ENCODE measurements at places on chromosomes 3 and 15.

GRCh38 chr15:58724466-58724865 lies 25.0 kb downstream of the ADAM10 start:
- peak; percentile 50 for DNase-seq

GRCh38 chr15:86810329-86810728 lies 730.7 kb downstream of the AGBL1 start:
- no peak for DNase-seq

- DNase-seq, result no peak
These were observed 1002.4 kb upstream of the CADM2 start for GRCh38 chr3:83956431-83956830.

DNA sequence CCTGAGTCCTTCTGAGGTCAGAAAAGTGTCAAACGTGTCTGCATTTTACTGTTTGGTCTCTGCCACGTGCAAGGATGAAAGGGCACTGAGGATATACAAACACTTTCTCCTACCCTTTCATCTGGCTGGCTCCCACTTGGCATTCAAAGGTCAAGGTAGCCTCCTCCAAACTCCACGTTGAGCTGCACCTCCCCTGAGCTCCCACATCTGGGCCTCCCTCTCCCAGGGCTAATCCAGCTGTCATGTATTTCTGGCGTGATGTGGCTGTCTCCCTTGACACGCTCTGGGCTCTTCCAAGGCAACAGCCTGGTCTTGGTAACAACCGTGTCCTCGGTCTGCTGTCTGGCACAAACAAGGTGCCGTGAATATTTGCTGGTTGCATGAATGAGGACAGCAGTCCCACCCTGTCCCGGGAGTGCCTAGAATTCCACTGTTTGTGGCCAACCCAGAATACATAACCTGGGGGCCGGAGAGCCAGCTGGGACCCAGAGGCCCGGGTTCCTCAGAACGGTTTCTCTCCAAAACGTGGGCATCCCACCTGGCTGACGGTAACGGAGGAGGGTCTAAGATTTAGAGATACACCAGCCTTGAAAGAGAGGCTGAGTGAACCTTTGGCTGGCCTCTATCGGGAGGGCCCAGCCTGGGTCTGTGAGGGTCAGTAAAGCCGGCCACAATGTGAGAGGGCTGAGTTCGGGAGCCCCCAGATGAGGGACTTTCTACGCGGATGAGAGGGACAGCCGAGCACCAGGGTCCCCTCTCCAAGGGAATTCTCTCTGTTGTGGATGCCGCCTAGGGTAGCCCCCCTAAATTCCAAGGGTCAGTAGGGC lies 767 bp downstream of the GLT8D1 start:
- peak; percentile 40 for DNase-seq

DNA sequence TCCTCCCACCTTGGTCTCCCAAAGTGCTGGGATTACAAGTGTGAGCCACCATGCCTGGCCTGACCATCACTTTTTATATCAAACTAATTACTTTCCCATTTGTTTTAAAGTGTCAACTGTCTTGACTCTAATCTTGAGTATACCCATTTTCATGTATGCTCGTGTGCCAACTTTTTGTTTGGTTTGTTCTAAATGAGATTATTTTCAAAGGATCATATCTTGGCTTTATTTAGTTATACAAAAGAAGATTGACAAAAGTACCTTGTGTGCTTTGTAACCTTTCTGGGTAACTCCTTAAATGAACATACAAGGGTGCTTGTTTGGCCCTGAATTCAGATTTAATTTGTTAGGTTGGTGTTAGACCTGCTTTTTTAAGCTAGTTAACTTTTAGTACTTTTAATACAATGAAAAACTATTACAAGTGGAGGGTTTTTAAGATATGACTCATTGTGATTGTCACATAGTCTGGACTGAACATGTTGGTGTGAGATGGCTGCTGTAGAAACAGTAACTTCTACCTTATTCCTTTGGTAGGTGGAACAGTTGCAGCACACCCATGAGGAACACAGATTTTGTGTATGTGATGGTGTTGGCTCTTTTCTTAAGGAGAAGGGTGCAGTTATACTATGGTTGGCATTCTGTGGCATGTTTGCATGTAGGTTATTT lies 10.7 kb downstream of the KIF23 start:
- DNase-seq, result no peak

- no peak for DNase-seq
These were observed 141.3 kb upstream of the DPPA4 start for GRCh38 chr3:109478614-109479013.

DNA sequence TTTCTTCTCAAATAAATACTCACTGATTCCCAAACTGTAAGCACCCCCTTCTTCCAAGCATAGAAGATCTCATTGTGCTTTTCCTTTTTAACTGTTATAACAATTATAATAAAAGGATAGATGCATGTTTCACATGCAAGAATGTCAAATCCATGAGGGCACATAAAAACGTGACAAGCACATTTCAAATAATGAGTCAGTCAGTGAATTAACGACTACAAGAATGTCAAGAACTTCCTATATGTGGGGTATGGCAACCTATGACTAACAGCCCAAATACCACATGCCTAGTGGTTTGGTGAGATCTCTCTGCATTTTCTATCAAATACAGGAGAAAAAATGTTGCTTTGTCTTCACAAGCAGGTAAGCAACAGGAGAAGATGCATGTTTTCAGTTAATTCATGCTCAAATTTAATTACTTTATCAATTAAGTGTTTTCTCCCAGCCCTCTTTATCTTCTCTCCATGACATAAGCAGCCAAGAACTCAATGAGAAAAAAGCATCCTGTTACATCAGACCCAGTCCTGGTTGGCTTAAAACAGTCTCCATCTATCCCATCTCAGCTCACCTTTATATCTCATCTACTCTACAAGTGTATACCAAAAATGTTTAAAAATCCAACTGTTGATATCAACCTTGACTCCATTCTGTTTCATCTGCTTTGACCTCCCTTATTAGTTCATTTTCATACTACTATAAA lies 181.5 kb upstream of the LMCD1 start:
- peak; percentile 17 for DNase-seq

- DNase-seq, result no peak
These were observed 10.3 kb downstream of the SPINT1 start for GRCh38 chr15:40854161-40854560.

GRCh38 chr3:29949940-29950616 lies 656.3 kb upstream of the TGFBR2 start:
- DNase-seq, result no peak

- DNase-seq, result no peak
These were observed 177.9 kb upstream of the DPH6 start for GRCh38 chr15:35723852-35724251.

DNA sequence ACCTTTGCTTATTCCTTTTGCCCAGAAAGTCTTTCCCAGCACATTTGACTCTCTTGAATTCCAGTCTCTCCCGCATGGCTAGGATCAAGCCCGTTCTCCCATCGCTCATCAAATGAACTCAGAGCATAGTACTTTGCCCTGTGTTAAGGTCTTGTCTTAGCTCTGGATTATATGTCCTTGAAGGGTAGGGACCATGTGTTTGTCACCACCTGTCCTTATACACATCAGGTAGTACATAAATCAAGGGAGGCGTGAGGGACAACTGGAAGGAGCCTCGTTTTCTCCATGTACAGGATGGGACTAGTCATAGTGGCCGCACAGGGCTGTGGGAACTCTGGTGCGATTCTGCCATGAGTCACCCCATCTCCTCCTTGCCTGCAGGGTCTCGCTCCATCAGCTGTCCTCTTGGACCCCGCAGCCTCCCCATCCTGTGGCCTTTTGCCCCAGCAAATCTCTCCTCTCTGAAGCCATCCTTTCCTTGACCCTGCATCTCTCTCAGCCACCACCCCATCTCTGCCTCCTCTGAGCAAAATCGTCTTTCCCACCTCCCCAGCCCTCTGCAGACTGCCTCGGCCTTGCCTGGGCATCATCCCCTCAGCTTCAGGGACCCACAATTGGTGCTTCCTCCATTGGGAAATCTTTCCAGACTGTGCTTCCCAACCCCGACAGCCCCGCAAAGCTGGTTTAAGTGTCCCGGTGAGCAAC lies 33.4 kb upstream of the RAB6B start:
- no peak for DNase-seq

DNA sequence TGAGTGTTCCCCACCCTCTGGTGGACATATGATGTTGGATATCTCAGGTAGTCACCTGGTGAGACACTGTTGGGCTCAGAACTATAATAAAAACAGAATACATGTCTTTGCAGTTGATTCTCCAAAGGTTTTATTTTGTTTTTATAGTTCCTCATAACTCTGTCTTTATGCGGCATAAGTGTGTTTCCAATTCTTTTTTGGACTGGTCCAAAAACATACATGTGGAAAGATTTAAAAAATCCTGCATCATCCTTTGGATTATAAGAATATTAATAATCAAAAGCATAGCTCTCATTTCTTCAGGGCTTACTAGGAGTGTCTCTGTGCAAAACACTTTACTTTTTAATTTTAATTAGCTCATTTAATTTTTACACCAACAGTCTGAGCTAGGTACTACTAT lies 71.0 kb upstream of the ANKRD34C start:
- DNase-seq, result no peak

GRCh38 chr3:105843994-105844393 lies 24.8 kb downstream of the CBLB start:
- no peak for DNase-seq

DNA sequence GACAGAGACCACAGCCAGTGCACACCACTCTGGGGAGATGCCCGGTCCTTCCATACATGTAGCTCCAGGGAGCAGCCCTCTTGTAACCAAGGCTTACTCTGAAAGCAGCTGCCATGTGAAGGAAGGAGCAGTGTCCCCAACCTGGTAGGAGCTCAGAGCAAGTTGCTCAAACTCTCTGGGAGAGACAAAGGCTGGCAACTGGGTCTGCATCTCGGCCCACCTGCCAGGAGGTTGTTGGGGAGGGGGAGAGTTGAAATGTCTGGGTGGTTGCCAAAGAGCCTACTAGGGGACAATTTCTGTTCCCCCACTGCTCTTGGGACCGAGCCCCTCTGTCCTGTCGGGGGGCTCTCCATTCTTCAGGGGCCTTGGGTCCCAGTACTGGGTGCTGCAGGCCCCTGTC lies 309.9 kb downstream of the TLE3 start:
- no peak for DNase-seq

DNA sequence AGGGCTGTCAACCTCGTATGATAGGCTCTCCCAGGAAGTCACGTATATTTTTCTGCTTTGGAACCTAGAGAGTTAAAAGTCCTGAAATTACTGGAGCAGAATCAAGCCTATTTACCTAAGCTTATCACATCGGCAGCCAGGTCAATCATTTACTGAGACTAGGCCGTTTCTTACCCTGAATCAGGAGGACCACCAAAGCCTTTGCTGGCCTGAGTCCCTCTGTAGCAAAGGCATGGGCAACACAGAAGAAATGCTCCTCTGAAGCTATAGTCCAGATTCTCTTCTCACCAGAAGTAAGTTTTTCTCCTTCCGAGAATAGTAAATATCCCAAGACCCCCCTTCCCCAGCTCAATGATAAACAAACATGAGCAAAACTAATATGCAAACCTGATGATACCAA lies 125.9 kb upstream of the PHLDB2 start:
- DNase-seq, result no peak

- no peak for DNase-seq
These were observed 12.6 kb upstream of the INSYN1 start for GRCh38 chr15:73765778-73766177.

- no peak for DNase-seq
These were observed 61.9 kb downstream of the NSMCE3 start for GRCh38 chr15:29207758-29208108.

DNA sequence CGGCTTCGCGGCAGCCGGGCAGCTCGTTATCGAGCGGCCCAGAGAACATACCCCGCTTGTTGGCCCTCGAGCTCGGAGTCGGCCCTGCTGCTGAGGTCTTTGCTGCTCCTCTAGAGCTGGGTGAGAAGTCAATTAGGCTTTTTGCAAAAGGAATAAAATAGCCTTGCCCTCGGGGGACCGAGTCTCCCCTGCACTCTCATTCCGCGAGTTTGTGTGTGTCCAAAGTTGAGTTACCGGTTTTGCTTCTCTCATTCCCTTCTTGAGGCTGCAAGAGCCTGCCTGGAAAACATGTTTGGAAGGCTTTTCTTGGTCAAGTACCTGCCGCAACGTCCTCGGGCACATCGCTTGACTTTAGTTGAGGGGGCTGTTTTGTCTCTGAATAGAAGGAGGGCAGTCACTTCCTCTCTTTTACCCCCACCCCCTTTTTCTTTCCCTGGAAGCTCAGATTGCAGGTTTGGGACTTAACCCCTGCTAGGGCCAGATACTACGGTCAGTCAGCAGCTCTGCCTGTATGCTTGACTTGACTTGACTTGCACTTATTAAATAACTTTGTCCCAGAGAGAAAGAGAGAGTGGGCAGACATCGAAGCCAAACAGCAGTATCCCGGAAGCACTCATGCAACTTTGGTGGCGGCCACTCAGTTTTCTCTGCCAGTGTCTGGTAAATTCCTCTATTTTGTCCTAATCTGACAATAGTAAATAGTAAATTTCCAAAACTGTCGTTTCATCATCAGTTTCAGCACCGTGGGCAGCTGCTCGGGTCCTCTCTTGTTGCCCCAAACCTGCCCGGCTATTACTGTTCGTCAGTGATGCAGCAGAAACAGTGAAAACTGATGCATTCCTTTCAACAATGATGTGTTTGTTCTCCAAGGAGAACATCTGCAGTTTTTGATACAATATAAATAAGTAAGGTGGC lies 609 bp downstream of the RNF13 start:
- peak; percentile 45 for DNase-seq

DNA sequence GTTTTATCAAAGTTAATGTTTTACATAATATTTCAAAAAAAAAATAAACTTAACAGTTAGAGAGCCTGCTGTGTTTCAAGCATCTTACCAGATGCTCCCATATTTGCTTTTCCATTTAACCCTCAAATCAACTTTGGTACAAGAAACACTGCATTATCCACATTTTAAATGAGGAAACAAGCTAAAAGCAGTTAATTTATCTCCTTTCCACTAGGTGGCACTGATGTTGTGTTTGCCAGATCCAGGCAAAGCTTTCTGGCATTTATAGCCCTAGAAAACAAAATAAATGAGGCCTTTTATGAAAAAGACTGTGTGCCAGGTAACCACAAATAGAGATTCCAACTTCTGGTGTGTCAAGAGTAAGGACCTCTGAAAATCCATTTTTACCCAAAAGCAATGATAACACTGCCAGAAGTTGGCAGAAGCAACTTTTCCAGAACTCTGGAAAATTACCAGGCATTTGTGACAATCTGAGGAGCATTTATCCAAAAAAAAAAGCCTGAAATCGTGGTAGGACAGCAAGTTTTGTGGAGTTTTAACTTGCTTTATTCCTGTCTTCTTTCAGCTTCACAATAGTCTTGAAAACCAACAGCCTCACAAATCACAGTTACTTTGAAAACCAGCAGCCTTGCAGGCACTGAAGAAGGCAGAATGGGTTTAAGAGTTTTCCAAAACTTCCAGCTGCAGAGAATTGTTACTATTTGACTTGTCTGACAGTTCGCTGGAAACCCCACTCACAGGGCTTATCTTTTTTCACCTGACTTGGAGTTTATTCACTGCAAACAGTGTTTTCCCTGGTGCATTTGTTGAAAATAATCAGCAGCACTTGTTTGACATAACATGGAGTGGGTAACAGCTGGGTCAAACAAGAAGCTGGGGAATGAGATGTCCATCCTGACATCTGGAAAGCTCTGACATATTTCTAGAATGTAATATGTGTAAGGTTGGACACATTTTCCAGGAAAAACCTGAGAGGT lies 9.2 kb downstream of the FAM162A start:
- peak; percentile 74 for DNase-seq
